GM23338 (cell line): ENCODE measurements at places on chromosomes 4 and X. TPM values are rescaled to one million over a fixed set of nuclear protein-coding genes. Genes with fewer than 3 reads are reported as not detected.

The IGSF1 gene
- 17.6 and 19.5 TPM in 2 replicates for total RNA-seq

- no peak for DNase-seq
Measured at GRCh38 chrX:138885886-138886285, 174.4 kb upstream of the FGF13 start.

DNA sequence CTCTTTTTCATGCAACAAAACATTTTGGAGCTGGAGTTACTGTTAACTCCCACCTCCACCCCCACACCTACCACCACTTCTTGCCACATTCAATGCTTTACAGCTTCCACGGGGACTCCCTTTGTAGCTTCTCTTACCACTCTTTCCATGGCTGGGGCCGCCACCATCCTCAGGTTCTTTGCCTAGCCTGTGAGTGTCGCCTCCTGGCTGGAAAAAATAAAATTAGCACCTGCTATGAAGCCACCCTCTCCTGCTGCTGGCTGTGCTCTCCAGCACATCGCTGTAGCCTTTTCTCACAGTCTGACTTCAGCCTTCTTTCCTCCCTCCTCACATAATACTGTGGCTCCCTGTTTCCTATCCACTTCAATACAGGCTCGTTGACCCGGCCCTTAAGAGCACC is 114.4 kb downstream of the FRAS1 start:
- DNase-seq = peak; percentile 78

- no peak for DNase-seq
Measured at GRCh38 chr4:151994429-151994828, 233.6 kb upstream of the GATB start.

DNA sequence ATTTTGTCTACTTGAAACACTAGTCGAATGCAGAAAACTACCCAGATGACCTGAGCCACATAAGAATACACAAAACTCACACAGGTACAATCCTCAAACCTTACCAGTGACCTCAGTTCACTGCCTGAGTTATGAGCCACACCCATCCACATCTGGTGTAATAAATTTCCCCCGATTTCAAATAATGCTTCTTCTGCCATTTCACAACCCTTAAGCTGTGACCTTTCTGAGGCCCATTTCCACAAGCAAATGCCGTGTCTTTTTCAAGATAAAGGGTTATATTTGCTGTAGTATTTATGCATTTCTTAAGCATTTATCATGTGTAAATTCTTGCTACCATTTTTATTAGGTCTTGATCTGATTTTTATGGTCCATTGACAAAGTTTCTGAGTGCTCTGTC is 1.8 kb upstream of the ARHGEF38 start:
- no peak for DNase-seq
